ENCODE measurements at places on chromosomes 3 and 15.

DNA sequence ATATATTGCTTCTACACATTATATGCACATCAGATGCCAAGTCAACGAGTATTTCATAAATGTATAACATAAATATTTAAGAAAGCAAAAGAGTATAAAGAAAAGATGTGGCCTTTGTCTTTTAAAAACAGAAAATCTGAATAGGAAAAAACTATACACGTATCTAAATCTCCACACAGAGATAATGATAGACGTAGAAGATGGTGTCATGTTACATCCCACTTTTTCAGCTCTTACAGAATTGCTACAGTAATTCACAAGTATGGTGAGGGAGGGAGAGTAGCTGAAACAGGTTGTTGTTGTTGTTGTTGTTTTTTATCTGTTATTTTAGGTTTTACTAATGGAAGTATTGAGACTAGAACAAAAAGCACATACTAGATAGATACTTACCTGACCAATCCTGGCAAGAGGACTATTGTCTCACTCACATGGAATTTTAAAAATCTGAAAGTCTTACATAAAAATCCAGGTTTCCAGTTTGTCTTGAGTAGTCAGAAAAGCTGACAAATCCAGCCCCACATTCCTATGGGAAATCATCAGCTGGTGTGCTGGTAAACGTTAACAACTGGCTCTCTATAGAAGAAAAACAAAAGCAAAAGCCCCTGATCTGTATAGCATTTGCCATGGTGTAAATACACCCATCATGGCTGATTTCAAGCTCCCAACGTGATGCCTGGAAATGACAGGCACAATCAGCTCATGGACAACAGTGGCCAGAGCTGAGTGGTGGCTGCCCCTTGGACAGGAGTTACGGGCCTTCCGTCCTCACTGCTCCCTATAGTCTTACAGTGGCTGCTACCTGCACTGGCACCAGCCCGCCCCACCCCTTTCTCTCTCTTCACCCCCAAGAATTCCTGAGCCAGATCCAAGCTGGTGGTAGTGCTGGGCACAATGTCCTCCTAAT, 47.4 kb upstream of the VGLL4 start:
- peak; percentile 72 for DNase-seq

DNA sequence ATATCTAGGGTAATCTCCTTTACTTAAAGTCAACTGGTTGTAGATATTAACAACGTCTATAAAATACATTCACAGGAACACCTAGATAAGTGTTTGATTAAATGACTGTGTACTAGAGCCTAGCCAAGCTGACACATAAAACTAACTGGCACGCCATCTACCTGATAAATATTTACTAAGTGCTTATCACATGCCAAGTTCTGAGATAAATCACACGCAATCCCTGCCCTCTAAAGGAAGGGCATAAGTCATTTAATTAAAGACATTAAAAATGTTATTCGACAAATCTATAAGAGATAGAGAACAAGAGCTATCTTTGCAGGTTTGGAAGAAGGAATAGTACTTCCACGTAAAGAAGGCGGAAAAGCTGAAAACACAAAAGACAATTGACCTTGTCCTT, 11.1 kb upstream of the MB21D2 start:
- DNase-seq = no peak

GRCh38 chr3:169667166-169668071, 3.9 kb upstream of the MECOM start:
- DNase-seq = peak; percentile 23

DNA sequence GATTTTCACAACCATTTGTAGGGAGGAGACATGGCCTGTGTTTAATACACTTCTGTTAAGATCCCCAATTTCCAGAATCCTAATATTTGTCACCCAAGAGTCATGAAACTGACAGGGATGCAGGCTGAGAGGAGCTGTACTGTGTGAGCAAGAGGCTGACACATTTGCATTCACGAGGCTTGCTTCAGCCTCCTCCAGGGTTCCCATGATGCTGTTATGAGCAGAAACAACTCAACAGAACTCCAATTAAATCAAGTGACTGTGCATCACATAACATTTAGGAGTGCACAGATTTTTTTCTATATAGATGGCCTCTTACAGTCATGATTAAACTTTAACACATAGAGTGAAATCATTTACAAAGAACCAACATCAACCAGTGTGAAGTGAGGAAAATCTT, 292.3 kb upstream of the STT3B start:
- DNase-seq = no peak

GRCh38 chr15:96889734-96890480, 559.4 kb downstream of the NR2F2 start:
- DNase-seq = no peak

DNA sequence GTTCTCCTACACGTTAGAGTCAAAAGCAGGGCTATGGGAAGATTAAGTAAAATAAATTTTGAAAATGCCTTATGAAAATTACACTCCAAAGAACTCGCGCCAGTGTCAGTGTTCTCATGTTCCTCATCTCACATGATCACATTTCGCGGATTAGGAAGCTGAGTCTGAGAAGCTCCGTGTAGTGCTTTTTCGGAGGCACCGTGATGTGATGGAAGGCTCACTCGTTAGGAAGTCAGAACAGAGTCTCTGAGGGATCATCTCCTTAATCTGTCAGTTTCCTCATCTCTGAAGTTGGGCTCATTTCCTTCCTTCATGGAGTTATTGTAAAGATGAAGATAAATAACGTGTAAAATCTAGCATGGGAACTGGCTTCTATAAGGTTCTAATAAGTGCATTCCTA, 3.2 kb downstream of the ADIPOQ start:
- DNase-seq = no peak

DNA sequence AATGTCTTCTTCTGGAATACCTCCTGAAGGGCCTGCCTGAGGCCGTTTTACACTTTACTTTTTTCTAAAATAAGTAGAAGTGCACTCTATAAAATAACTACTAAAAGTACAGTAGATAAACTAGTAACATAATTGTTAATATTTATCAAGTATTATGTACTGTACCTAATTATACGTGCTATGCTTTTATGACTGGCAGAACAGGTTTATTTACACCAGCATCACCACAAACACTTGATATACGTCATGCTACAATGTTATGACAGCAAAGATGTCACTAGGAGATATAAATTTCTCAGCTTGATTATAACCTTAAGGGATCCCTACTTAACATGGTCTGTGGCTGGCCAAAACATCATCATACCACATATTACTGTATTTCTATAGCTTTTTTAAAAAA, 29.4 kb downstream of the DLG1 start:
- DNase-seq = no peak

GRCh38 chr3:53708001-53708621, 138.1 kb downstream of the CHDH start:
- DNase-seq = no peak

DNA sequence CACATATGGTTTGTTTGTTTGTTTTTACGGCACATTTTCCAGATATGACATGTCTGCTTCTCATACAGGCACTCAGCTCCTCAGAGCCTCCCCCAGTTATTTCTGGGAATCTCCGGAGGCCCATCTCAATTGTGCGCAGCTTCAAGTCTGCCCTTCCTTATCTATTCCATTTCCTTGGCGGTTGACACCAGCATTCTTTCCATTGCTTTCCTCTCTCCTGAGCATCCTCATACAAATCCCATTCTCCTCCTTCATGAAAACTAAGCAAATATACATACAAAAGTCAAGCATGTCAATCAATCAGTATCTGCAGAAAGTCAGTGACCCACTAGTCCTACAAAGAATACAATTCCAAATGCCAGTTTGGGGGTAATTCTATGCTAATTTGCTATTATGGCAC, 166.7 kb downstream of the SQOR start:
- no peak for DNase-seq

DNA sequence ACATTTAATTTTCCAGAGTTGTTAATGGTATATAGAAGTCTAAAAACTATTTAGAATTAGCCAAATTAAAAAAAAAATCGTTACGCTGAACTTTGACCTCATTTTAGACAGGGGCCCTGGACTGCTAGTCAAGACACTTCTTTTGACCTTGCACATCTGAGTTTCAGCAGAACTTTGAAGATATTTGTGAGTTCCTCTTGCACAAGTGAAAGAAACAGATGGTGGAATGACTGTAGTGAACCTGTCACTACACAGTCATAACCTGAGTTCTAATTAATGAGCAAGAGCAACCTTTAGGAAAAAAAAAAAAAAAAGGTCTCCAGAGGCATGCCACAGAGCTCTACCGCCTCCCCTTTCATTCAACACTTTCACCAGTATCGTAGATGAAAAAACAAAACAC, 5.3 kb downstream of the MYO5C start:
- DNase-seq = no peak

- no peak for DNase-seq
These were observed 18.3 kb upstream of the FAM240A start for GRCh38 chr3:46593979-46594378.

DNA sequence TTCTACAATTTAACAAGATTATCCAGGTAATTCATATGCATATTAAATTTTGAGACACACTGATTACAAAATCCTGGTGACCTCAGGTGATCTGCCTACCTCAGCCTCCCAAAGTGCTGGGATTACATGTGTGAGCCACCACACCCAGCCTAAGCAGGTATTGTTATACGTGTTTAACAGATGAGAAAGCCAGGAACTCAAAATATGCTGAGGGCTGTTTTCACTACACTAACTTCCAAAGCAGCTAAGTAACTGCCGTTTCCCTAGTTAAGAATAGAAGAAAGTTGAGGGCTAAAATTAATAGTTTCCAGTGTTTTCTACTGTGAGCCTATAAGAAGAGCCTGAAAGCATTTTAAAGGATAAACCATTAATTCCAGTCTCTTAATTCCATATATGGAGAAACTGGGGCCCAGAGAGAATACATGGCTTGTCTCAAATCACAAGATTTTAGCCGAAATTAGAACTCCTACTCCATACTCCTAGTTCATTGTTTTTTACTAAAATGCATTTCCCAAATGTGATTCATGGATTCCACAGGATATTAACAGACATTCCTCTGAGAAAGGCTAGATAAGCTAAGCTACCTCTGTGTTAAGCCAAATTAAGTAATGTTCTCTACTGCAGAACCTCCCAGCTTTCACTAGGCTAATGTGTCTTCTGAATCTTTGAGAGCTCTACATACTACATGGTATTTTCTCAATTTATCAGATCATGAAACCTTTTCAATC, 17.0 kb upstream of the AVEN start:
- DNase-seq = no peak

GRCh38 chr15:26148156-26148860, 285.2 kb upstream of the ATP10A start:
- no peak for DNase-seq

- DNase-seq = no peak
These were observed 286.3 kb downstream of the ZNF385D start for GRCh38 chr3:21464746-21465145.

- DNase-seq = peak; percentile 76
These were observed 48.7 kb downstream of the COL8A1 start for GRCh38 chr3:99686955-99687612.

GRCh38 chr3:171307046-171307585, 153.1 kb downstream of the TNIK start:
- no peak for DNase-seq

GRCh38 chr3:38368238-38368637, 21.7 kb downstream of the XYLB start:
- peak; percentile 12 for DNase-seq

GRCh38 chr3:184172681-184173373, 1.8 kb upstream of the AP2M1 start:
- no peak for DNase-seq

- DNase-seq = no peak
These were observed 857.3 kb downstream of the TUSC7 start for GRCh38 chr3:117566926-117567325.

- no peak for DNase-seq
These were observed 5.5 kb downstream of the SFMBT1 start for GRCh38 chr3:53040351-53040820.

DNA sequence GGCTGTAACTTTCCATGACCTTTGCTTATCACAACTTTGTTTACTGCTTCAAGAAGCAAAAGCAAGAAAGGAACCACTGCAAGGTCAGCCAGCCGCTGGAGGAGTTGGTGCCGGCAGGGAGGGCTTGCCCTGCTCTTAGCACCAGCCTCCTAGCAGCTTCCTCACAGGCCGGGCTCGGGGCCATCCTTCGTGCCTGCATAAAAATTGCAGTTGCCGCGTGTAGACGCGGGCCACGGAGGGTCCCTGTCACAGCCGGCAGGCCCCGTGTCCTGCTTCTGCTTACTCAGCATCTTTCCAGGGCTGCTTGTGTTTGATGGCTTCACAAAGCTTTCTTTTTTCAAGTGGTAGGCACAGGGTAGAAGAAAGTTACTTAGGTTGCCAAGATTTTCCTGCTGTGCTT, 84.4 kb downstream of the PGPEP1L start:
- no peak for DNase-seq

- DNase-seq = no peak
These were observed 61.0 kb downstream of the LRIG1 start for GRCh38 chr3:66439666-66440344.

DNA sequence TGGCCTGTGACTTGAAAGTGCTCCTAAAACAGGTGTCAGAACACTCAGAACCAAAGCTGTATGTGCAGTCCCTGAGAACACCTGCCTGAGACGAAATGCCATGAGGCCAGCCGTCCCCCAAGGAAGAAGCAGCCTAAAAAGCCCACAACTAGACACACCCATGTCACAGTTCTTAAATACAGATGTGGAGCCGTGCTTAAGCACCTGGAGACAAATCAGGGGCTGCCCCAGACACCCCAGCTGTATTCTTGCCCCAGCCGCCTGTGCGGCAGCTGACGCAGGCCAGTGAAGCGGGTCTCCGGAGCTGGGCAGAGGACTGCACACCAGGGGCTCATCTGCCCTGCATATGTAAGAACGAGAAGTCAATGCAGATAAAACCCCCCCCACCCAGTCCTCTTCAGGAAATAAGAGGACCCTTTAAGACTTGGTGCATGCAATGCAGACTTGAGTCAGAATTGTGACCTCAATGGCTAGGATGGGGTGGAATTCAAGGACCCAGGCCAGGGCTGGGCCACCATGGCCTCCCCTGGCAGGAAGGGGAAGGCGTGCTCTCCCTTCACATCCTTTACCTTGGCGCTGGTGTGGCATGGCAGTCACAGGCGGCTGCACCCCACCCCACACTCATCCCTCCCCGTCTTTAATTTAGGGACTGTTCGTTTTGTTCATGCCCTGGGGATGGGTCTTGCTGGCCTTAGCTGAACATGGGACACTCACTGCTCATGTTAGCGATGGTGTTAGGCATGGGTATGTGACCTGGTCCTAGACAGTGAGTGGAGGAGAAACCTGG, 27.7 kb upstream of the PLXNA1 start:
- no peak for DNase-seq

- no peak for DNase-seq
These were observed 343.0 kb upstream of the THRB start for GRCh38 chr3:24837601-24838000.

DNA sequence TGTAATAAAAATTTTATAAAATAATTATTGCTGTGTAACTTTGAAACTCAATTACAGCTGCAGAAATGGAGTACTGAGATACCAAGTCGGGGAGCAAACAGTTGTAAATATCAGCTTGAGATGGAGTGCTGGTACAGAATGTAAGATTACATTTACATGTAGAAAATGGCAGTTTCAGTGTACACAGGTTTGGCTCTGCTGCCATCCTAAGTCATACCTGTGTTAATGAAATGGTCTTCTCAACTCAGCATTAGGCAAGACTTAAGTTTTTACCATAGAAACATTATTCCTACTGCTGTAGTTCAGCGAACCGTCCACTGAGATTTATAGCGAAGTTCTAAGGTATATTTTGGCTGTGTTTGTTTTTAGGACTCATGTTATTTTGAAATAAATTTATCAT, 110.1 kb upstream of the TBL1XR1 start:
- DNase-seq = no peak

GRCh38 chr3:77055841-77056341, 16.0 kb downstream of the ROBO2 start:
- DNase-seq = no peak
